Ovary (tissue), 10 donors: ENCODE measurements at places on chromosomes 12 and 14.

DNA sequence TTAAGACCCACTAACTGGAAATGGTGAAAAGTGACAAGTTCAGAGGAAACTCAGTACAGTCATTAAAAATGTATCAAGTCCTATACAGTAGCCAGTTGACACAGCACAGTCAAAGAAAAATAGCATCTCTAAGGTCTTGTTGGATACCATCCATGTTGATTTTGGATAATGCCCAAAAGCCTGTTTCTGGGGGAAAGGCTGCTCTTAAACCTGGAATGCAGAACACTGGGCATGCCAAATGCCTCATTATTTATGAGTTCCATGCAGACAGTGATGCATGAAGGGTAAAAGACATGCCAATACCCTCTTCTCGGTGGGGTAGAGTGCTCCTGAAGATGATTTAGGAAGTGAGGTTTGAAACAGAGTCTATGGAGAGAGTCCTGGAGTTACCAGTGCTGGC lies 29.6 kb downstream of the KCNK13 start:
- DNase-seq, result no peak

DNA sequence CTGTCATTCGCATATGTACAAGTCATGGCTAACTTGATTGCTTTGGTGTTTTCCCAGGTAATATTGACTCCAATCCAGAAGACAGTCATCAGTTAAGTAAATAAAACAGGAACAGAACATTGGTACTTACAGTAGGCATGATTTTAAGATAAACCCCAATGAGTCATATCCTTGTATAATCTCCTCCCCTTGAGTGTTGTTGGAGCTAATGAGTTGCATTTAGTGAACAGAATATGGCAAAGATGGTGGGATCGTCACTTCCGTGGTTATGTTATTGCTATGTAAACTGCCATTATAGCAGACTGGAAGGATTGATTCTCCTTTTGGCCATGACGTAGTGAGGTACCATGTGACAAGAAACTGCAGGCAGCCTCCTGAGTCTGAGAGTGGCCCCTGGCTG lies 102.2 kb downstream of the TMX1 start:
- no peak for DNase-seq

DNA sequence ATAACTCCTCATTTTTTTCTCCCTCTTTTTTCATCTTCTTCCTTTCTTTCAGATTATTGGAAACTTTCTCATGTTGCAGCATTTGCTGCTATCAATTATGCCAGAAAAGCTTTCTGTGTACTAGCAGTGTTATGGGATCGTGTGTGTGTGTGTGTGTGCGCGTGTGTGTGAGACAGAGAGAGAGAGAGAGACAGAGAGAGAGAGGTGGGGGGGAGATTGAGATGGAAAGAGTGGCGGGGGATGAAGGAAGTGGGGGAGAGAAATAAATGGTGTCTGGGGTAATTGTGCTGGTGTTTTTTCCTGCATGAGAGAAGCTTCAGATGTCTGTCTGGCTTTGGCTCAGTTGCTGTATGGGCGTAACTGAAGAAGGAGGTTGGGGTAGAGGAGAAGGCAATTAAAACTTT lies 268.9 kb downstream of the RAD51B start:
- DNase-seq, result peak; percentile 35

DNA sequence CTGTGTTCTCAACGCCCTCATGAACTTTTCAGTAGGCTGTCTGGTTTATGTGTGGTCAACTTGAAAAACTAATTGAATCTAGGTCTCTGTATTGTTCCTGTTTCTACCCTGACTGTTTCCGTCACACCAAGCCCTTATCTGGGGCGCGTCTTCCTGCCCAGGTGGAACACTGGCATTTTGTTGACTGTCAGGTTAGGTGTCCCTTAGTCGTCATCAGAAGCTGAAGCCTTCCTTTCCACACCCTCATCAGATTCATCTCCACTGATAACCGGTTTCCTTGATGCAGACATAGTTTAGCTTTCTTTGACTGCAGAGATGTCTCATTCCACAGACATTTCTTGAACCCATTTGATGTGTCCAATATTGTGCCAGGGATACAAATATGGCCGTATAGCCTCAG lies 96.5 kb downstream of the DUSP16 start:
- no peak for DNase-seq

- DNase-seq, result no peak
These were observed 16.2 kb downstream of the KLRF2 start for GRCh38 chr12:9897535-9897934.

- no peak for DNase-seq
These were observed 237.8 kb downstream of the SPTSSA start for GRCh38 chr14:34224221-34224620.
